ENCODE measurements at places on chromosomes 7 and 10. TPM values are rescaled to one million over a fixed set of nuclear protein-coding genes. Genes with fewer than 3 reads are reported as not detected.
A peak's percentile ranks its signal among the peaks of the same experiment; 100 is the strongest.

GRCh38 chr10:65501259-65501658 lies 1424.6 kb upstream of the LRRTM3 start:
- ATAC-seq, result no peak

- ATAC-seq, result no peak
These were observed 2.4 kb downstream of the ABLIM1 start for GRCh38 chr10:114655671-114656070.

DNA sequence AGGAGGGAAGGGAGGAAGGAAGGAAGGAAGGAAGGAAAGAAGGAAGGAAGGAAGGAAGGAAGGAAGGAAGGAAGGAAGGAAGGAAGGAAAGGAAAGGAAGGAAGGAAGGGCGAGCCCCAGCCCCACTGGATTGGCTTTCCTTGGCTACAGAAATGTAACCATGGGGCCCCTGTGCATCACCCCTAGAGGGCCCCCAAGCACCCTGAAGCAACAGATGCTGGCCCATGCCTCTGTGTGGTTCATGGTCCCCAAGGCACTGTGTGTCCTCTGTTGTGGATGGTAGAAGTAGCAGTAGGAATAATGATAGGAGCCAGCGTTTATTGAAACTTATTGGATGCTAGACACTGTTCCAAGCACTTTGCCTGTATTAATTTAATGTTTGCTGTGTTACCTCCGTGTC lies 116.6 kb upstream of the MACROH2A2 start:
- ATAC-seq, result no peak

OR13A1 gene
- 0.15 TPM for total RNA-seq

CPEB3 gene
- 11.8 TPM for total RNA-seq

GRCh38 chr7:122161628-122162027 lies 17.6 kb upstream of the AASS start:
- no peak for ATAC-seq

PNLIPRP1 gene
- total RNA-seq, result 2.0 TPM

- no peak for ATAC-seq
These were observed 2.7 kb upstream of the IQUB start for GRCh38 chr7:123537026-123537642.

LRRC4 gene
- total RNA-seq, result 5.2 TPM

GRCh38 chr7:2417981-2418481 lies 14.6 kb downstream of the CHST12 start:
- ATAC-seq, result no peak

DNA sequence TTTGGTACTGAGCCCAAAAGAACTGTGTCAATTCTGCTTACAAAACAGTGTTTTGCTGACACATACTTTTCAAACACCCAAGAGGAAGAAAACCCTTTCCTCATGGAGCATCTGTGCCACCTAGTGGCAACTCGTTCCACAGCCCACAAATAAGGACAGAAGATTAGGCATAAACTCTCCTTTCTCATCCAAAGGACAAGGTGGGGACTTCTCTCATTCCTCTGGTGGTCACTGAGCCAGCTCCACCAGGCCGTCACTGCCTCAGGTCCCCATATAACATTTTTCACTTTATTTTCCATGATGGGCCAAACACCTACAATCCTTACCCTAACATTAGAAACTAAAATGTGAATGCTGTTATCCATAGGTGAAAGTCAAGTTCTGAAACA lies 76.9 kb downstream of the RNF216 start:
- peak; percentile 28 for ATAC-seq

GRCh38 chr7:985915-986741 lies 3.1 kb downstream of the CYP2W1 start:
- ATAC-seq, result peak; percentile 11

GRCh38 chr10:119412244-119413092 lies 130.1 kb downstream of the RGS10 start:
- peak; percentile 58 for ATAC-seq

NOM1 gene
- total RNA-seq, result 9.3 TPM

IKZF1 gene
- 0.22 TPM for total RNA-seq

DNA sequence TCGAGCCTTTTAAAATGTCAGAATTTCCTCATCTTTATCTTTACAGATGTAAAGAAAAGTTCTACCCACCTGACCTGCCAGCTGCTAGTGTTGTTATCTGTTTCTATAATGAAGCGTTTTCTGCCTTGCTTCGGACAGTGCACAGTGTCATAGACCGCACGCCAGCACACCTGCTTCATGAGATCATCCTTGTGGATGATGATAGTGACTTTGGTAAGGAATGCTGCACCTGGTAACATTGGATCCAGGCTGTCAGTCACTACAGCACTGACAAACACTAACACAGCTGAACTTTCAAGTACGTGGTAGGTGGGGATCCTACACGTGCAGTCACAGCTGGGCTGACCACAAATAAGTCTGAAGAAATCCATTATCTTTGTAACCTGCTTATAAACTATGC lies 77.6 kb downstream of the GALNT11 start:
- no peak for ATAC-seq

- ATAC-seq, result peak; percentile 78
These were observed 14.7 kb downstream of the CYP2W1 start for GRCh38 chr7:997404-998395.

Data from motor neuron (in vitro differentiated cells).